ENCODE measurements at places on chromosomes 3 and 15.

DNA sequence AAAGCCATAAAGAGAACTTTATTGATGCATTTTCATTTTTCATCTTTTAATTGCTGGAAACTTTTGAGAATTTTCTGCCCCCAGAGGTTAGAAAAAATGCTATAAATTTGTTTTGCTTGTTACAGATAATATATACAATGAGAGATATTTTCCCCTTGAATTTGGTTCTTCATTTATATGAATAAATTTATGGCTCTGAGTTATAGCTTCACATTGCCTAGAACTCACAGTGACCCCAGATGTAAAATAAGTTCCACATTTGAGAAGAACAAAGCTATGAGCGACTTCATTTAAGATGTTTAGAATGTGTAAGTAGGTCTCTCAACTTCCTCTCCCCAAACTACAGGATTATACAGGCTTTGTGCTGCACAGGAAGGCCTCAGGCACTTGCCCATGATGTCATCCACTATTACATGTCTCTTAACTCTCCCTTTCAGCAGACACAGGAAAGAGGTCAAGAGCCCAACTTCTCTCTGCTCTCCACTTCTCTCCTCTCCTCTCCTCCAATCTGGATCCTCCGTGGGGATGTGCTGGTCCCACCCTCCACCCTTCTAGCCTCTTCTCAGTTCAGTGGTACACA, 92.8 kb downstream of the DUT start:
- DNase-seq, result no peak

DNA sequence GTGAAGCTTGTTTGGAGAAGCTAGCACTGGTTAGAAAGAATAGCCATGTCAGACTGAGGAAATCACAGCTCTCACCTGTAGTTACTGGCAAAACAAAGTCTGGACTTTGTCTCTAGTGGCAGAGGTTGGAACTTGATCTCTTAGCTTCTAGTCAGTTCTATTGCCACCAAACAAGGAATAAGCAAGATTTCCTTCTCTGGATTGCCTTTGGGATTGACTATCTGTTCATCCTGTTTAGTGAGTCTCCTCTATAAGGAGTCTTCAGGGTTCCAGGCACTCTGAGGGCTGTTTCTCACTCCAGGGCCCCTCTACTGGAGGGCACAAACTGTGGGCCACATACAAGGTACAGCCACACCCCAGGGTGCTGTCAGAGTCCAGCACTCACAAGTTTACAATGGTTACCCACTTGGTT, 426.6 kb upstream of the THBS1 start:
- DNase-seq, result no peak

DNA sequence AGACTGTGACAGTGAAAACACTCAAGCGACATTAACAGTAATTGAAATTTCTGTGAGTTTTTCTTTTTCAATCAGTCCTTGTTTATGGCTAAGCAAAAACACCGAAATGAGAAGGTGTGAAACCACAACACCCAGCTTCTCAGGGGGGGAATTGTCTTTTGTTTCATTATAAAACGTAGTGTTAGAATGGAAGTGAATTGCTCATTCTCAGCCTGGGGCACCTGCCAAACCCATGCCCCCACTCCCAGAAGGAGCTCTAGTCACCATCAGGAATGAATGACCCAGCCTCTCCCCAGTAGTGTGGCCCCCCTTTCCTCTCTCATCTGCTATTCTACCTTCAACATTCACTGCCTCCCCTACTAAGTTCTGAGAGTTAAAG, 185.8 kb upstream of the CFAP20DC start:
- DNase-seq, result no peak

- no peak for DNase-seq
Observed at GRCh38 chr3:184884359-184885017, 72.5 kb downstream of the VPS8 start.

DNA sequence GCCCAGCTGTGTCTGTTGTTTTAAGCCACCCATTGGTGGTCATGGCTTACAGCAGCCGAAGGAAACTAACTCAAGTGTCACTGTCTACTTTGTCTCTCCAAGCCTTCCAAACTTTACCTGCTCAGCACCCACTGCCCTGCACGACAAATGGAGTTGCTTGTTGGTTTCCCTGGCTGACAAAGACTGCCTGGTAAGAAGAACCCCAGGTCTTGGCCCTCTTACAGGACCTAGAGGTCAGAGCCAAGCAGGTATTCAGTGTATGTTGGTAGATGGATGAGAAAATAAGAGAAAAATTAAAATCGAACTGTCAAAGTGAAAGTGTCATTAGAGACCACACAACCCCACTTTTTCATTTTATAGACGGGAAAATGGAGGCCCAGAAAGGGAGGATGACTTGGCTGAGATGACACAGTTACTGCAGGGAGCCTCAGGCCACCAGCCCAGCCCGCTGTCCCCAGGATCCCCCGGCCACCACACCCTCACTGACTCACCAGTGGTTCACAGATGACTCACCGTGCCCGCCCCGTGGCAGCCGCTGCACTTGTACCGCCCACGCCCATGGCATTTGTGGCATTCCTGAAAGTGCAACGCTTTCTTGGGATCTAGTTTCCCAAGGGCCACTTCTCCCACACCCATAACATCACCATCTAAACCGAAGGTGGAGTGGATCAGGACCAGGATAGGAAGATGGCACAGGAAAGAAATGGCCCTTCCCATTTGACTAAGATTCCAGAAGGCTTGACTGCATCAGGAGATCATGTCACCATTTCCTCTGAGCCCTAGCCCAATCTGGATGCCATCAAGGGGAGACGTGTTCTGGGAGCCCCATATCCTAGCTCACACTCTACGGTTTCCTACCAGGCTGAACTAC, 15.2 kb downstream of the SSUH2 start:
- peak; percentile 55 for DNase-seq

DNA sequence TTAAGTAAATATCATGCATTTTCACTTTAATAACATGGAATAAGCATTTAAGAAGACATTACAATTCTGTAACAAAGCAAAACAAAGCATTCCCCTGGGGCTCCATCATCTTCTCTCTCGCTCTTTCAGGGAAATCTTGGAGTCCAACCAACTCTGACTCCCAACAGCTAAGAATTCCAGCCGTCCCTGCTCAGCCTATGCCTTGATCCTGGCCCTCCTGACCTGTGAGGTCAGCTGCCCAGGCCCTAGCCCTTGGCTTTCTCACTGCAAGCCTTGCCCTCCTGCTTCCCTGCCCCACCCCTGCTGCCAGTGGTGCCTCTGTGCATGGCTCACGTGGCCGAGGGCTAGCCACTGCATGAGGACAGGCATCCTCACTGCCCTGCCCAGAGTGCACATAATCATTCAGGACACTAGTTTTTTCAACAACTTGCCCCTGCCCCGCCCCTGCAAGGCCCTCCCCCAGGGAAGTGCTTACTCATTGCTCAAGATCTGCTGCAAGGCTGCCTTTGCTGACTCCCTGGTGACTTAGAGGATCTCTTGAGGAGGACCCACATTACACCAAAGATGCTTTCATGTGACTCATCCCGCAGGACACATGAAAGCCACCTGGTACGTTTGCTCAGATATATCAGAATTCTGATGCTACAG, 37.6 kb downstream of the MTMR10 start:
- no peak for DNase-seq

- no peak for DNase-seq
Observed at GRCh38 chr15:89642106-89642505, 13.2 kb downstream of the KIF7 start.

DNA sequence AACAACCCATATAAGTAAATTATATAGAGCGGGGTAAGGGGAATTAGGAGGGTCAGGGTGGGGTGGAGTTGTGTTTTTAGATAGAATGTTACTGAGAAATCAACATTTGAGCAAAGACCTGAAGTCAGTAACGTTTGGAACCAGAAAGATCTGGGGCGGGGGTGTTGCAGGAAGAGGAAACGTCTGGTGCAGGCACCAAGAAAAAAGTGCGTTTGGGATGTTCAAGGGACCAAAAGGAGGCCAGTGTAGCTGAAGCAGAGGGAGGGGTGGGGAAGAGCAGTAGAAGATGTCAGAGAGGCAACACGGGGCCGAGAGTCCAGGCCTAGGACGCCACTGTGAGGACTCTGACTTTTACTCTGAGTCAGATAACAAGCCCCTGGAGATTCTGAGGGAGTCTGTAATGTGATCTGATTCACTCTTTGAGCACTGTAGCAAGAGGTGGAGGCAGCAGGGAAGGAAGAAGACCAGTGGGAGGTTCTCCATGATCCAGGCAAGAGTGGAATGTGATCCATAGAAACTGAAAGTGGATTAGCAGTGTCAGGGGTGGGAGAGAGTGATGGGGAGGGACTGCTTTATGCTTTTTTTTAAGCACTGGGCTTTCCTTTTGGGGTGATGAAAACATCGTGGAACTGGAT, 179.3 kb upstream of the CHRM5 start:
- DNase-seq, result no peak

DNA sequence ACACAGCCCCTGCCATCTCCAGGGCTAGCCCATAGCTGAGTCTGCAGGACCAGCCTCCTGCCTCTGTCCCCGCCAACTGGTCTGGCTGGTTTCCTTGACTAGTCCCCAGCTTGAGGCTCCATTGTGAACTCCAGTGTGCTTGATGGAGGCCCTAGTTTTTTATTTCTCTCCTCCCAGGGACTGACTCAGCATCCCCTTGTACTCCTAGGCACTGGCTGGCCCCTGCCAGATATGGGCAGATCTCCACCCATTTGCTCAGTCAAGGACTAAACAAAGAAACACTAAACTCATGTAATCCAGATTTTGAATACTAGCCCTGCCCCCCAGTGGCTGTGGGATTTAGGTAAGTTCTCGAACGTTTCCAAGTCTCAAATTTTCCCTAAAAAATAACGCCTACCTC, 415.4 kb upstream of the RORA start:
- DNase-seq, result no peak

GRCh38 chr15:53576841-53577240, 182.6 kb downstream of the WDR72 start:
- DNase-seq, result no peak

GRCh38 chr3:41581700-41582099, 380.2 kb downstream of the ULK4 start:
- no peak for DNase-seq

DNA sequence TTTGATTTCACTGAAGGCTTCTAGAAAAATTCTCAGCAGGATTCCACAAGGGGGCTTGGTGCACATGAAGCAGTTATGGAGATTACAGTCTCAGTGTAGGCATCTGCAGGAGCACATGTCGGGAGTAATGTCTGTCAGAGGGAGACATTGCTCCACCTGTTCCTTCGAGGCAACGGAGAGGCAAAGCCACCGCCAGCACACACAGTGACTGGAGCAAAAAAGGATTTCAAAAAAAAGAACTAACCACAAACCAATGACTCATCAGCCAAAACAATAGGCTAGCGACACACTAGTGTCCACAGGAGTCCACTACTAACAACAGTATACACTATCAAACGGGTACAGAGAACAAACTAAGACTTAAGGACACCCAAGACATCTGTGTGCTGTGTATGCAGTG, 68.9 kb downstream of the NPTN start:
- DNase-seq, result no peak

DNA sequence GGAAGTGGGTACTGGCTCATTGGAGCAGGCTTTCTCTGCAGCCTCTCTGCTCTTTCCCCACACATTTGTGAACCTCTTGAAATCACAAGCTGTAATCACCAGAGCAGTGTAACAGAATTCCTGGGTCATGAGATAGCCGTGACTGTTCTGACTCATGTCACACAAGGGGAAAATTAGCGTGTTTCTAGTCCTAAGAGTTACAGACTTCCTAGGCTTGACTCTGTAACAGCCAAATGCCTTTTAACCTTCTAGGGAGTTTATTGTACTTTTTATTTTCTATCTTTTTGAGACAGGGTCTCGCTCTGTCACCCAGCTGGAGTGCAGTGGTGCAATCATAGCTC, 54.7 kb upstream of the TRAK1 start:
- no peak for DNase-seq

- no peak for DNase-seq
Observed at GRCh38 chr3:23686519-23686918, 119.2 kb upstream of the UBE2E1 start.

DNA sequence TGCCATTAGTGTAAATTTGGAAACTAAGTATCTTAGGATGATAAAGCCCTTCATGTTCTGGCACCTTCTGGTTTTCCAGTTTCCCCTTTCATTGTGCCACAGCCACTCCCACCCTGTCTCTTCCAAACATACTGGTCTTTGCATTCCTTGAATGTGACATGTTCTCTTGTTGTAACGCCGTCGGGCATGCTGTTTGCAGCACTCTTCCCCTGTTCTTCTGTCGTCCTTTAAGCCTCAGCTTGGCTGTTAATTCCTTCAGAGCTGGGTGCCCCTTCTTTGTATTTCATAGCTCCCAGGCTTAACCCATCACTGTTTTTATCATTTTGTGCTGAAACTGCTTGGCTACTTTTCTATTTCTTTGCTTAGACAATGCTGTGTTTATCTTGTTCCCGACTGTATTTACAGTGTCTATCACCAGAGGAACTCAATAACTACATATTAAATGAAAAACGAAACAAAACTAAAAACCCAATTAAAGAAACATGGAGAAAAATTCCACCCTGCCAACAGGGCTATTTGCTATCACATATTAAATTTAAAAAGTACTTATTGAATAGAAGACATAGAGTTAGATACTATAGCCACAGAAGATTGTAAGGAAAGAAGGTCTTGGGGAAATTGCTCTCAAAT, 95.4 kb upstream of the KCNAB1 start:
- DNase-seq, result no peak

DNA sequence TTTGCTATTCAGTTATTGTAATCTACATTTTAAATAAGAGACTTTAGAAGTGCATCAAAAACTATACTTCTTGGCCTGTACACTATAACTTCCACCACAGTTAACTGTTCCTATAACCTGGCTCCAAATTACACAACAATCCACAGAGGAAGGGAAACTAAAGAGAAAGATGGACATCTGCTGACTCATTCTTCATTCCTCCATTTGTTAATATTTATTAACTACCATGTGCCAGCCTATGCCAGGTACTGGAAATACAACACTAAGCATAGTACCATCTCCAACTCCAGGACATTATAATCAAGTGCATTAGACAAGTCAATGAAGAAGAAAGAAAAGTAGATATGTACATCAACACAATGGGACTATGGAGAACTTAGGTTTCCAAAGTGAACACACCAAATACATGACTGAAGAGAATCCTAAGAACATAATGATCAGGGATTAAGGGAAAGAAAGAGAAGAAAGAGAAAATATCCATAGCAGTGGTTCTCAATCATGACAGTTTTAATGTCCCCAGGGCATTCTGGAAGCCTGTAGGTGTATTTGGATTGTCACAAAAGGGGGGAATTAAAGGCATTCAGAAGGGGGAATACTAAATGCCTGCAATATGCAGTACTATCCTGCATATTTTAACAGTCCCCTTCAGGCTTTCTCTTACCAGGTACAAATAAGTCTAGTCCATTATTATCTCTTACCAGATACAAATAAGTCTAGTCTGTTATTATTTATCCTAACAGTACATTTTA, 8.9 kb downstream of the ICE2 start:
- DNase-seq, result no peak

DNA sequence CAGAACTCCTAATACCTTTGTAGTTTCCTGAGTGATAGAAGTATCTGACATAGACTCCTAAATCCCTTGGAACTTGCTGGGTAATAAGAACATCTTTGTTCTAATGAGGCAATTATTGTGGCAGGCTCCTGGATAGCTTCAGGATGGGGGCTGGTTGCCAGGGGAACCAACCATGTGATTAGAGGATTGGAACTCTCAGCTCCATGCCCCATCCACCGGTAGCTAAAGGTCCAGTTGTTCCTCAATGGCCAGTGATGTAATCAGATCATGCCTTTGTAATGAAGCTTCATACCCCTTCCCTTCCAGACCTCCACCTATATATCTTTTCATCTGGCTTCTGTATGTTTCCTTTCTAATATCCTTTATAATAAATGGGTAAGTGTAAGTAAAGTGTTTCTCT, 221.2 kb upstream of the ALCAM start:
- DNase-seq, result no peak

GRCh38 chr15:65362491-65362890, 15.3 kb downstream of the IGDCC3 start:
- no peak for DNase-seq

- no peak for DNase-seq
Observed at GRCh38 chr3:7194071-7194835, 333.3 kb downstream of the GRM7 start.
